ENCODE measurements at places on chromosomes 7 and 10.

DNA sequence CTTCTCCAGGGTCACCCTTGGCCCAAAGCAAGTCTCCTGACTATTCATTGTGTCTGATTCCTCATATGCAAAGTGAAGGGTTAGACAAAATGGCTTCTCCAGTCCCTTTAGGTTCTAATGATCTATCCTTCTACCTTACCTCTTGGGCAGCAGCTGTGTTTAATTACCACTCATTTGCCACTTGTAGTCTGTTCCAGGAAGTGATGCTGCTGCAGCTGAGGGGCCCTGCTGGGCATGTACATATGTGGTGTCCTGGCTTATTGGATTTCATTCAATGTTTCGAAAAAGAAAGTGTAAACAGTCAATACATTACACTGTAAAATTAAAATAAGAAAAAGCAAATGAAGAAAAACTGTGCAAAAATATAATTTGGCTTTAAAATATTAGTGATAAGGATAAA is 36.6 kb downstream of the SCIN start:
- no peak for DNase-seq

- no peak for DNase-seq
Observed at GRCh38 chr10:104122225-104123107, 495 bp downstream of the SFR1 start.

DNA sequence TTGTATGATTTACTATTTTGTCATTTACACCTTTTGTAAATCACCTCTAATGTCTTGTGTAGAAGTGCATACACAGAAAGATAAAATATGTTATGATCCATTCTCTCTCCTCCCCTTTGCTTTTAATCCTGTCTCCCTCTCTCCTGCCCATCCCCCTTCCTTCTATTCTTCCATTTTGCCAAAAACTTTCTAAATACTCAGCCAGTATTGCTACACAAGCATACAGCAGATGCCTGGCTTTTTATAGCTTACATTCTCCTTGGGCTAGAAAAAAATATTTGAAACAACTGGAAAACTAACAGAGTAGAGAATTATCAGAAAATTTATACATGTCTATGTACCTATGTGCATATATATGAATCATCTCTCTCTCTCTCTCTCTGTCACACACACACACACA is 308.7 kb upstream of the BMPER start:
- DNase-seq, result no peak

DNA sequence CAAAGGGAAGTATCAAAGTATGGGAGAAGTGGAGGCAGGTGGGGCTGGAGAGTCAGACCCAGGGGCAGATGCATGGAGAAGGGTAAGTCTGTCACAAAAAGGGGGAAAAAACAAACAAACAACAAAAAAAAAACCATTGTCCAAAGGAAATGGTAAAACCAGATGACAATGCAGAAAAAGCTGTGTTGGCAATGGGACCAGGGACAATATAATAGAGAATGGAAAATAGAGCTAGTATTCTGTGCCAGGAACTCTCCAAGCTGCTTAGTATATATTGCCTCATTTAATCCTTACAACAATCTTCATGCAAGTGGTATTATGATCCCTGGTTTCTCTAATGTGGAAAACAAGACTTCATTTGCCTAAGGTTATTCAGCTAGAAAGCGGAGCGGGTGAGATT is 13.1 kb upstream of the KDM7A start:
- DNase-seq, result no peak

DNA sequence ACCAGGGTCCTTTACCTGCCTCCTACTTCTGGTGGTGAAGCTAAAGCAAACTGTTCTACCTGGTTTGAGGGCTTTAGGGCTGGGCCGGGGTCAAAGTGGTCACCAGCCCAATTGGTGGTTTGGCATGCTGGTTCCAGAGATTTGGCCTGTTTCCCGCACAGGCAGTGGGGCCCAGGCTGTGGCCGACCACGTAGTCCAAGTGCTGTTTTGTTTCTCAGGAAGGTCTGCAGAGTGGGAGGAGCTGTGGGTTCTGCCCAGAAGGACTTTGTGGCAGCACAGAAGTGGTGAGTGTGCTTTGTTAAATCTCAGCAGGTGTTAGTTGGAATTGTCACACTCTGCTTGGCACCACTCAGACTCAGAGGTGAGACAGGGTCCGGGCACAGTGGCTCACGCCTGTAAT is 85.8 kb downstream of the MKX start:
- DNase-seq, result no peak

DNA sequence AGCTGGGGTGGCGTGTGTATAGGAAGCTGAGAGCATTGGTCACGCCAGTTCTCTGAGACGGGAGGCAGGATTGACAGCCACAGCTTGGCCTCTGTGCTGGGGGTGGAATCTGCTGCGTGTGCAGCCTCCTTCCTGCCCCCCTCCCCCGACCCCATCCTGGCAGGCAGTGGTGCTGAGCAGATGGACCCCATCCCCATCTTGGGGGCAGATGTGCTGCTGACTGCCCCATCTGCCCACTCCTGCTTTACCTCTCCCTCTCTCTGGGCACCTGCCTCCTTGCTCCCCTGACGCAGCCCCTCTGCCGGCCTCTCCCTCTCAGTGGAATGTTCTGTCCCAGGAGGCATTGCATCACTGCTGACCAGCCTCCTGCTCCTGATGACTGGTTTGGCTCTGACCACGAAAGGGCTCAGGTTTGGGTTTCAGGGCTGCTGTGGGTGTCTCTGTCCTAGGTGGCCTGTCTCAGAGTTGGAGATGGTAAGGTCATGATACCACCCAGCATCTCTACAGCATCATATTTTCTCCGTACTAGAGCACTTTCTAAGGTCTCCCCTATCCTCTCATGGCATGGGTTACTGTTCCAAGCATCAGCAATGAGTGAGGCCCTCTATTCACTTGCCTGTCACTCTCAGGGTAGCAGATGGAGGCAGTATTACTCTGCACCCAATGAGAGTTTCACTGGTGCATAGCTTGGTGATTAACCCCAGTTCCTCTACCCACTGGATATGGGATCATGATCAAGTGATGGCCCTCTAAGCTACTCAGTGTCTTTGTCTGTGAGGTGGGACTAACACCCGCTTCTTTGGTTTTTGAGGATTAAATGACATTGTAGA is 81.9 kb downstream of the RBM20 start:
- no peak for DNase-seq

DNA sequence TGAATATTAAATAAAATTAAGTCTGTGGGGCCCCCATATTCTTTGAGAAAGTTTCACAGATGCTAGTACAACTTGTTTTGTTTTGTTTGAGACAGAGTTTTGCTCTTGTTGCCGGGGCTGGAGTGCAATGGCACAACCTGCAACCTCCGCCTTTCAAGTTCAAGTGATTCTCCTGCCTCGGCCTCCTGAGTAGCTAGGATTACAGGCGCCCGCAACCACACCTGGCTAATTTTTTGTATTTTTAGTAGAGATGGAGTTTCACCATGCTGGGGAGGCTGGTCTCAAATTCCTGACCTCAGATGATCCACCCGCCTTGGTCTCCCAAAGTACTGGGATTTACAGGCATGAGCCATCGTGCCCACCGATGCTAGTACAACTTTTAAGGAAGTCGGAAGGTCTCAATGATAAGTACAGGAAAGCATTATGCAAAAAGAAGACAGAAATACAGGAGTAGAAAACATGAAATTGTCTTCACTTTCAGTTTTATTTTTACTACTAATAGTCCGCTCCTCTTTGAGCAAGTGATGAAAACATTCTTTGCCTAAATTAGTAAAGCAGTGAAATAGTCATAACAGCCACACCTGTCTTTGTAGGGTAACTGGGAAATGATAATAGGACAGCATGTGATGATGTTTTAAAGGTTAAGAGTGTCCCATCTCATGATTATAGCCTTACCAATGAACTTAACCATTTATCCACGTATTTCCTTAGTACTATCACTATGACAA is 147.5 kb downstream of the SEMA3D start:
- no peak for DNase-seq

DNA sequence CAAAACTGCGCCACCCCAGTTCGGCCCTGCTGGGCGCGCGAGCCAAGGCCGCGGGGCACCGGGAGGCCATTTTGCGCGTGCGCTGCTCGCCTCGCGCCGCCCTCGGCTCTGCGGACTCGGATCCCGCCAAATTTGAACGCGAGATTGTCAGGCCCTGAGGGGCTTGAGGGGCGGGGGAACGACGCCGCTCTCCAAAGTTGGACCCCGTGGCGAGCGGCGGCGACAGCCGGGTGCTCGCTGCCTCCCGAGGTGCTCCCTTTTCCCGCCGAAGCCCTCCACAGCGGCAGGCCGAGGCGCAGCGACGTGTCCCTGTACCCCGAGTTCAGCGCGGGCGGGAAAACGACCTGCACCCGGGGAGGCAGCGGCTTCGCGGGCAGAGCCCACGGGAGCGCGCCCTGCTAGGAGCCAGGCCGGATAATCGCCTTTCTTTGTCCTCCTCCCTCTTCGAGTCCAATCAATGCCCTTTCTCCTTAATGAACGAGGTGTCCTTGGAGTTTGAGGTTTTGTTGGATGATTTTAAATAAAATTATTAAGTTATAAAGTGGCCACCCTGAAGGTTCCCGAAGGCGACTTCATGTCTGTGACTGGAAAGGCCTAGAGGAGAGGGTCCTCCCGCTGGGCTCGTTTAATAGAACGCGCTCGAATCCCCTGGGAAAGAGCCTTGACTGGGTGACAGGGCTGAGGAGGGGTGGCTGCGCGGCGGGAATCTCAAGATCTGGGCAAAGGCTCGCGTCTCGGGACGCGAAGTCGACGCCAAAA is 10.7 kb upstream of the SPAG6 start:
- no peak for DNase-seq

DNA sequence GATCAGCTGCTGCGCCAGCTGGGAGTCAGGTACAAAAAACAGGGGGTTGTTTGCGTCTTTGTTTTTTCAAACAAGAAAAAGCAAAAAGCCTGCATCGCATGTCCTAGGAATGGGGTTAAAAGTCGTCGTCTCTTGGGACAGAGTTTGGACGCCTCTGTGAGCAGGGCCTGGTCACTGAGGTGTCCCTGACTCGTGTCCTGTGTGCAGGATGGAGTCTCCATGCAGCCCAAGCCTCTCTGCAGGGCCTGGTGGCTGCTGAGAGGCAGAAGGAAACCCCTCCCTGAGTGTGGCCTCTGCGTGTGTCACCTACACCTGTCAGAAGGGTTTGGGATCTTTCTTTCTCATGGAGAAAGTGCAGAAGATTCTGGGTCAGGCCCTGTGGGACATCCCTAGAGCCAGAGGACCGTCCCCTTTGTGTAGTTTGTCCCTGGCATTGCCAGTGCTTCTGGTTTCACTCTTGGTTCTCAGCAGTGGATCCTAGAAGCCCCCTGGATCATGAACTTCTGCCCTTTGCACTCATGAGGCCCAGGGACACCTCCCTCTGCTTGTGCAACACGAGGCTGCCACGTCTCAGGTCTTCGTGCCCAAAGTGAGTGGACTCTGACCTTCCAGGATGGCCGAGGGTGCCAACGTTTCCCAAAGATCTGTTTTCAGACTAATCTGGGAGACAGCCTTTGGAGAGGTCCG is 75.0 kb downstream of the PRKAG2 start:
- DNase-seq, result no peak

- no peak for DNase-seq
Observed at GRCh38 chr7:55152516-55152915, 133.7 kb downstream of the EGFR start.

- no peak for DNase-seq
Observed at GRCh38 chr7:128673571-128673970, 1.5 kb downstream of the GARIN1A start.

DNA sequence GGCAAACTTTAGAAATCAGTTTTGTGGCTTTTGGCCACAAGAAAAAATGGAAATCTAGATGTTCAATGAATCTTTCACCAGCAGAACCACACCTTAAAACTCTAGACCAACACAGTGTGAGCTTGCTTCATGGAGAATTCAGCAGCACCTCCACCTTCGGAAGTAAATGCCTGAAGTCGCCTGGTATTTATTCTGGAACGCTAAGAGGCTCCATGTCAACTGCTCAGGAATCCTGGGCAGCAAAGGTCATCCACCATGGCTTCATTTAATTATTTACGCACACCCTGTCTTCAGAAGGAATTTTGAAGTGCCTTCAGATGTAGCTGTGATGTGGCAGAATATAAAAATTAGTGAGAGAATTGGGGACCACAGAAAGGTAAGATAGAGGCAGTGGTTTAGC is 167.7 kb downstream of the GFRA1 start:
- DNase-seq, result no peak

DNA sequence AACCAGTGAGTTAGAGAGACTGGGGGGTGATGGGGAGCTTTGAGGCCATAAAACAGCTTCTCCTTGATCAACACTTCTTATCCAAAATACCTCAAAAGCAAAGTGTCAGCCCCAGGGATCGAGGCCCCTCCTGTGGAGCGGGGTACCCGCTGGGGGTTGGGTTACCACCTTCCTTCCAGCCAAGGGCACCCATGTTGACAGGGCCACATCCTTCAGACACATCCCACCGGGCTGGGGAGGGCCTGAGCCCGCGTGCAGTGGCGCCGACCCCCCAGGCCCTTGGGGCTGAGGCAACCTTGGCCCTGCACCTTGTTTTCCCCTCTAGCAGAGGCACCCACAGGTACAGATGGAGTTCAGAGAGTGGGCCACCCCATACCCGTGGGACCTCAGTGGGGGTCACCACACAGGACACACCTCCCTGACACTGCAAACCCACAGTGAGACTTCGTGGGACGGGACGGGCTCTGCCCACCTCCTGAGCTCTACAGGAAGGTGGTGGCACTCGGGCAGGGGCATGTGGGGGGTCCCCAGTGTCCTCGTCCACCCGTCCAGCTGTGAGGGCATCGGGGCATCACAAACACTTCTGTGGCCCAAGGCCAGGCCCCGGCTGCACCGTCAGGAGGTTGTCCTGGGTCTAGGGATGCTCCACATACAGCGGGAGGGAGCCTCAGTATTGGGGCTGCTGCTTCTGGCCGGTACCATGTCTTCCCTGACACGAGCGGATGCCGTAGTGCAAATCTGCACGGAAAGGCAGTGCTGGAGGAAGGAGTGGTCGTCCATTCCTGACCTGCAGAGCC is 10.7 kb downstream of the DPYSL4 start:
- DNase-seq, result no peak

DNA sequence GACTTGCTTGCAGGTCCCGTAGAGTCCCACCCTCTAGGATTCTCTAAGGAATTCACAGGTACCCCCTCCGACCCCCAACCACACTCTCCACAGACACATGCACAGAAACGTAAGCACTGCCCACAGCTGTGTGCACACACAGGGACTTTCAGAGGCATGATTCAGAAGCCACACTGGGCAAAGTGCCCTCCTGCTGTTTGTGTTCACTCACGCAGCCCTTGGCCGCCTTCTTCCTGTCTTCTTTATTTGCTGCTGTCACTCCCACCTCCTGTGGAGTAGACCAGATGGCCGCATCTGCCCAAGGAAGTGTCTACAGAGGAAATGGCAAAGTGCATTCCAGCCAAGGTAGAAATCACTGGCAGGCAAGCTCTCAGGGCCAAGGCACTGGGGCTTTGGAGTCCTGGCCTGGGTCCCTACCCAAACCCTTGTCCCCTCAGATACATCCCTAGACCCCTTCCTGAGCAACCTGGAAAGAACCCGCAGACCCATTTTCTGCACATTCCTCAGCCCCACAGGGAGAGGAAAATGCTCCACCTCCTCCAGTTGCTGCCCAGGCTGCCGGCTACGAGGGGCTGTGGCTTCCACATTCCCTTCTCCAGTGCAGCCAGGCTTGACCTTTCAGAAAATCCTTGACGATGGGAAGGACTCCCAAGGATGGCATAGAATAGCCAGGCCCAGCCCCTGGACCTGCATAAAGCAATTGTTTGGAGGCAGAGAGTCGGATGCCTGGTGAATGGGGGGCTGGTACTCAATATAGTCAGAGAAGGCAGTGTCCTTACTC is 21.6 kb upstream of the GIMAP8 start:
- DNase-seq, result no peak

Measured in right renal pelvis (tissue), 4 donors.